ENCODE measurements at places on chromosomes 13 and 19.

GRCh38 chr13:28058866-28059613, 41.3 kb downstream of the FLT3 start:
- peak; percentile 43 for DNase-seq

GRCh38 chr13:29805994-29806979, 44.1 kb downstream of the UBL3 start:
- DNase-seq, result no peak

GRCh38 chr19:10271543-10272086, 695 bp downstream of the ICAM1 start:
- DNase-seq, result no peak

- DNase-seq, result no peak
Observed at GRCh38 chr19:36488118-36488845, 1.1 kb downstream of the ZNF566 start.

GRCh38 chr19:50626011-50626410, 13.7 kb downstream of the SYT3 start:
- DNase-seq, result no peak

DNA sequence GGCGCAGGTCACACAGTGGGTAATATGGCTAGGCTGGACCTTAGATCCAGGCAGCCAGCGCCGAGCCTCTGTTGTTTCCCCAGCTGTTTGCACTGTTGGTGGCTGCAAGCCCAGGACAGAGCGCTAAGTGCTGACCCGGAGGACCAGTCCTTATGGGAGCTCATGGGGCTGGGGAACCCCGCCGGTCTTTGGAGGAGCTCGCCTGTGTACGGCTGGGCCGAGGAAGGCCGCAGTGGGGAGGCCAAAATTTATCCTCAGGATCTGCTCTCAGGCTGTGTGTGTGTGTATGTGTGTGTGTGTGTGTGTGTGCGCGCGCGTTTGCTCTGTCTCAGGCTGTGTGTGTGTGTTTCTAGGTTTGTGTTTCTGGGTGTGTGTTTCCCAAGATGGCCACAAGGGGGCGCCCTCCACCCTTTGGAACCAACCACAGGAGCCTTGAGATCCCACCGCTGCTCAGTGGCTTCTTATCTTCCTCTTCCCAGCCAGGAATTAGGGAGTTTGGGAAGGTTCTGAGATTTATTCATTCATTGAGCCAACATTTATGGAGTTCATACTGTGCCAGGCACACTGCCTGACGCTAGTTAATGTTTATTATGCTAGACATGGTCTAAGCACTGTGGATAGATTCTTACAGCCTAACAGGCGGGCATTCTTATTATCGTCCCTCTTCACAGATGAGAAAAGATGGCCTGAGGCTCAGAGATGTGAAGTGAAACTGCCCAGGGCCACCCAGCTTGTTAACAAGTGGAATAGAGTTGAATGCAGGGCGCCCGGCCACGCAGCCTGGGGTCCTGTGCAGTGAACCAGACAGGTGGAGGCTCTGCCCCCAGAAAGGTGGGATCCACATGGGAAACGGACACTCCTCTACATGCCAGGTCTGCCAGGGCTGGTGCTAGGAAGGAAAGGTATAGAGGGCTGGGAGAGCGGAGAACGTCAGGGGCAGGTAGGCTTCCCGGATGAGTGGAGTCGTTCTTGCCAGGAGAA, 13.0 kb downstream of the PGLYRP1 start:
- DNase-seq, result peak; percentile 68

- no peak for DNase-seq
Observed at GRCh38 chr13:46383383-46383782, 3.7 kb downstream of the RUBCNL start.

DNA sequence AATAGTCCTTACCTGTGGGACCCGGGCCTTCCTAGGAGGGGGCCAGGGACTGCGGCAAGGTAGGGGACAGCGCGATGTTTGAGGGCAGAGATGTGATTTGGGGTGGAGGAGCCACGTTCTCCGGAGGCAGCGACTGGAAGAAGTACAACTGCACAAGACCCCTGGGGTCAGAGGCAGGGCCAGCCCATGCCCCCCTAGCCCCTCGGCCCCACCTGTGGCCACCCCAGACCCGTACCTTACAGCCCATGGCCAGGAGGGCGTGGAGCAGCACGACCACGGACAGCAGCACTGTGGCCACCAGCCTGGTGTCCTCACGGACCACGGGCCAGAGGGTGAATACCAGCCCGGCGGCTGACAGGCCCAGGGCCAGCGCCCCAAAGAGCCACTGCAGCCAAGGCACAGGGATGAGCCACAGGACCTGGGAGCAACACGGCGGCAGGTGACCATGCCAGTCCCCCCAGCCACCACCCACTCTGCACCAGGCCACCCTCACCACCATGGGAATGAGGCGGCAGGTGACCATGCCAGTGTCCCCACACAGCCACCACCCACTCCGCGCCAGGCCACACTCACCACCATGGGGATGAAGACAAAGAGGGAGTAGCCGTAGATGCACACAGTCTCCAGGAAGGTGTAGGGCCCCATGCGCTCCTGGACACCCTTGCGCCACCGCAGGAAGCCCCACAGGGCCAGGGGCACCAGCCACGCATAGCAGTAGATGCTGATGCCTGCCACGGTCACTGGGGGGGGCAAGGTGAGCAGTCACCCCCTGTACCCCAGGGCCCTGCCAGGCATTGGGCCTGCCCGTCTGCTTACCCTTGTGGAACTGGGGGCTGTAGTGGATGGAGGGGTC, 5.0 kb downstream of the YIPF2 start:
- DNase-seq, result no peak

GRCh38 chr19:19064811-19065745, 1.3 kb downstream of the SLC25A42 start:
- DNase-seq, result peak; percentile 31

DNA sequence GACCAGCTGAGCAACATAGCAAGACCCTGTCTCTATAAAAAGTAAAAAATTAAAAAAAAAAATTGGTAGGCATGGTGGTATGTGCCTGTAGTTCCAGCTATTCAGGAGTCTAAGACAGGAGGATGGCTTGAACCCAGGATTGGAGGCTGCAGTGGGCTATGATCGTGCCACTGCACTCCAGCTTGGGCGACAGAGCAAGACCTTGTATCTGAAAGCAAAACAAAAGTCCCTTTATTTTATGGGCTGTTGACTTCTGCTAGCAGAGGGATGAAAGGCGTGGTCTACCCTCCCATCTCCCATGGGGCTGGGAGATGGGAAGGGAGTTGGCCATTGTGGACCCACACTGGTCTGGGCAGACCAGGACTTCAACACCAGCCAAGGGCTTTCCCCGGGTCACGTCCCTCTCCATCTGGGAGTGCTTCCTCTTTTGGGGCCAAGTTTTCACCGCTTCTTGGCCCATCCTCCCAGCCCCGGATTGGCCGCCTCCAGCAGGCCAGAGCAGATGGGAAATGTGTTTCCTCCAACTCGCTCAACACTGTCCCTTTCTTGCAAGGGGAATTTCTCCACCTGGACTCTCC, 2.2 kb upstream of the TNFSF9 start:
- DNase-seq, result no peak

- peak; percentile 82 for DNase-seq
Observed at GRCh38 chr19:35013041-35013819, 13.1 kb downstream of the GRAMD1A start.

GRCh38 chr13:107767119-107767518, 448.2 kb downstream of the LIG4 start:
- DNase-seq, result no peak

DNA sequence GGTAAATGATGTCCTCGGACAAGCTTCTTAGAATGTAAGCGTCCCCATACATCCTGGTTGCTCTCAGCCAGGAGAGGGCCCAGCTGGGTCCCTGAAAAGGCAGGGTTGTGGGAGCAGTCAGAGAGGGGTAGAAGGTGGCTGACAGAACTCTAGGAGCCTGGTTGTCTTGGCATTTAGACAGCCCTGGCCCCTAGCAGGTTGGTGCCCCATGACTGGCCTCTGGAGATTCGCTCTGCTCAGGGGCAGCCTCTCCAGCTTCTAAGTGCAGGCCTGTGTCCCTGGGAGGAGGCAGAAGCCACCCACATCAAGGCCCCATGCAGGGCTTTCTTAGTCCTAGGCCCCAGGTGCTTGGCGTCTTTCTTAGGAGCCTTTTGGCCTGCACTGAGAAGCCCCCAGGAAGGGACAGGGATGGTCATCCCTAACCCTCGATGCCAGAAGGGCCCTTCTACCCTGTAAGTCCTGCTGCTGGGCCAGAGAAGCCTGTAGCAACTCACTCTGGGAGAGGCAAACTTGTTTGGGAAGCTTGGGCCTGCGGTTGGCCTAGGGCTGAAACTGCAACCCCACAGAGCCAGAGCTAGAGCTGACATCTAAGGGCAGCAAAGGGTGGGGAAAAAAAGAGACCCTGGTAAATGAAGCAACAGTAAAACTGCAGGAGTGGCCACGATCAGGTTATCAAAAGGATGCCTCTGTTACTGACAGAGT, 2.8 kb upstream of the CDX2 start:
- DNase-seq, result no peak

- DNase-seq, result no peak
Observed at GRCh38 chr13:43019811-43020210, 3.6 kb upstream of the DNAJC15 start.

DNA sequence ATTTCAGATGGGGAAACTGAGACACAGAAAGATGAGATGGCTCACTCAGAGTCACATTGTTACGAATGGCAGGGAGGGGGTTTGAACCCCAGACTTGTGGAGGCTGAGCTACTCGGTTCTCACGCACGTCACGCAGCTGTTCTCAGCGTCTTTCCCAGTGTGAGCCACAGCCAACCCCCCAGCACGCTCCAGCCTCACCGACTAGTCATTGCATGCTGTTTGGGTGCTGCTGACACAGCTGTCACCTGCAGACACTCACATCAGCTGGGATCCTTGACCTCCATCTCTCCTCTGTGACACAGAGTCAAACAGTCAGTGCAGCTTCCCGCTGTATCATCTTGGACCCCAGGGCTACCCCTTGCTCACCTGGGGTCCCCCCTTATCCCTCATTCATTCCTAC, 2.4 kb upstream of the NCAN start:
- DNase-seq, result no peak

DNA sequence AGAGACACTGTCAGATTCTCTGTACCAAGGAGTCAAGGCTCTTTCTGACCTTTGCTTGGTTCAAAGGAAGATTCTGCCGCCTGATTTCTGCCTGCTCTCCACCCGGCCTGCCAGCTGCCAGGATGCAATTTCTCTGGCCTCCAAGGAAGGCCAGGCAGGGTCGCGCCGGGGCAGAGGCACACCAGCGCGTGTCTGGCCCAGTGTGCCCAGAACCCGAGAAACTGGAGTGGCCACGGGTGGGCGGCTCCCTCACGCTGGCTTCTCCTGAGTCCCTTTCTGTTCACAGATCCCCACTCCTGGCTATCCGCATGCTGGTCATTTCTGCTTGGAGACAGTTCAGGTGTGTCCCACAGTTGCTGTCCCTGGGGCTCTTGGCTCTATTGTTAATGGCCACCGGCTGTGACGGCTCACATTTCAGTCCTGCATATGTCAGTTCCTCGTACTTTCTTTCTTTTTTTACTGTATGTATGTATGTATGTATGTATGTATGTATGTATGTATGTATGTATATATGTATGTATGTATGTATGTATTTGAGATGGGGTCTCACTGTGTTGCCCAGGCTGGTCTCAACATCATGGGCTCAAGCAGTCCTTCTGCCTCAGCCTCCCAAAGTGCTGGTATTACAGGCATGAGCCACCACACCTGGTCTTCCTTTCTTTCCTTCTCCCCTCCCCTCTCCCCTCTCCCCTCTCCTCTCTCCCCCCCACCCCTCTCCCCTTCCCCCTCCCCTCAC, 16.9 kb downstream of the TMPRSS9 start:
- no peak for DNase-seq

DNA sequence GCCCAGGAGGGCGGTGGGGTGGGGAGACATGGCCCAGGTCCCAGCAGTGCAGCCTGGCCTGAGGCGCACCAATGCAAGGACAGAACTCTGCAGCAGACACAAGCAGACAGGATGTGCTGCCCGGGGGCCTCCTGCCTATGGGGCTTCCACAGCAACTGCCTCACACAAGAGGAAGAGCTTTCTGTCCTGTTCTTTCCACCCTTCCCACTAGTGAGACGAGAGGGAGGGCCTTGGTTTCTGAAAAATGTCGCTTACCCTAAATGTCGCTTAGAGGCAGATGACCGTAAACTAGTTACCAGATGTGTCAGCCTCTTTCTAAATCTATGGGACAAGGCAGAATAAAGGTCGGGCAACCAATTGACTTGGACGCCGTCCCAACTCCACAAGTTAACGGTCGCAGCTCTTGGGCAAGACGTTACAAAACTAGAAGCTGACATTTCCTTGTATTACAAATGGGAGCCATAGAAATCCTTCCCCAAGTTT, at the start of gene LAIR1:
LAIR1 (minus strand) TSS at position 157 of the 483 bp plus-strand sequence; CDS start at position 30, 127 bp downstream.
- DNase-seq, result peak; percentile 54

DNA sequence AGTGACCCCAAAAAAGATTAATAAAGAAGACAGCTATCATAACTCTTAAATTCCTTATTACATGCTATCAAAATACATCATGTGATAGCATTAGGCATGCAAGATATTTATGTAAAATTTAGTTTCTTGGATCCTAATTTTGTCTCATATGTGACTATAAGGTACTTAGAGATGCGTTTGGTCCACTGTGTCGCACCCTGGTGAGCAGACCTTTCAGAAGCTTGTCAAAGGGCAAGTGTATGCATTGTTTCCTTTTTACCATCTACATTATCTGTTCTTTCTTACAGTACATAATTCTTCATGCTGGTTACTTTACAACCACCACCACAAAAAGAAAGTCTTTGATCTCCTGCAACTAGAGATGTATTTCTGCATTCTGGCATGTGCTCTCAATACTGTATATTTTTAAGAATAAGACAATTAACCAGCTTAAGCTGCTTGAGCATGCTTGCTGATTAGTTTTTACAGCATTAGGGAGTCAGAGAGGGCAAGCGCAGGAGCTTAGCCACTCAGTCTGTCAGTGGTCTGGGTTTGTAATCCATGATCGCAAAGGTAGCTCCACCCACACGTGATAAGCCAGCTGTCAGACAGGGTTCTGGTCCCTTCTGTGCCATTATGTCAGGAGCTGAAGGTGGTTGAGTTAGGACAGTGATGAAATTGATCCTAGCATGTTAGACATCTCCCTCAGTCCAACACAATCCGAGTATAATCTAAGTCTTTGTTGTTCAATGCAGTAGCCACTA, 500.9 kb downstream of the MYO16 start:
- no peak for DNase-seq

Data from stimulated activated CD4-positive, alpha-beta T cell treated with anti-CD3 and anti-CD28 coated beads, Interleukin-4, amount 100 ng/mL, for 1 hour (primary cell).